Psoas muscle (tissue), 8 donors: ENCODE measurements at places on chromosomes 16 and 17. TPM values are rescaled to one million over a fixed set of nuclear protein-coding genes. Genes with fewer than 3 reads are reported as not detected.

Gene BCL6B
- 6.1 TPM for total RNA-seq

DNA sequence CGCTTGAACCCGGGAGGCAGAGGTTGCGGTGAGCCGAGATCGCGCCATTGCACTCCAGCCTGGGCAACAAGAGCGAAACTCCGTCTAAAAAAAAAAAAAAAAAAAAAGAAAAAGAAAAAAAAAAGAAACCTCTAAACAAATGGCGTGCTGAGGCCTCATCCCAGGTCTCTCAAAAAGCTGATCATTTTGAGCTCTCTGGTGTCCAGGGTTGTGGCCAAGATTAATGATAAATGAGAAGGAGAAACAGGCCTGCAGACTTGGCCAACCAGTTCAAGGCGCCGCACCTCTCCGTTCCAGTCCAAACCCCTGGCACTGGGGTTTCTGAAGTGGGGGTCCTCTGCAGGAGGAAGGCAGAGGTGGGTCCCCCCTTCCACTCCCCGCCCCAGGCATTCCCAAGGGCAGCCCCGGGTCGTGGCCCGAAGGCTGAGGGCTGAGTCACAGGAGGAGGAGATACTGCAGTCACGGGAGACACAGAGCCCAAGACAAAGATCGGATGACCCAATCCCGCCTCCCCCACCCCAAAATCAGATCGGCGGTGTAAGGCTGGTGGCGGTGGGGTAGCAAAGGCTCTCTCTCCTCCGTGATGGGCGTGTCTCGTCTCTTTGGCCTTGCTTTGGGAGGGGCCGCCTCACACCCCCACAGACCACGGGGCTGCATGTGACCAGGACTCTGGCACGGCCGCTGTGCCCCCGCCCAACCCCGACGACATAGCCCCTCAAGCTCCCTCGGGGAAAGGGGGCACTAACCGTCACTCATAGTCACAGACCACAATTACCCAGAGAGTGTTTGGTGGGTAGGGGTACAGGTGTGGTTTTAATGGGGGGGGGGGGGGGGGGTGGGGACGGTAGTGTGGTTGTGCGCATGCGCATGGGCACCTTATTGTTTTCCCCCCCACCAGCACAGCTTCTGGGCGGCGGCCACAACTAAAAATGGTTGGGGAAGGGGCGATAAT is 1.1 kb downstream of the VAT1 start:
- peak; percentile 82 for DNase-seq

GRCh38 chr16:46629331-46630219 is 8.4 kb upstream of the SHCBP1 start:
- DNase-seq = no peak

DNA sequence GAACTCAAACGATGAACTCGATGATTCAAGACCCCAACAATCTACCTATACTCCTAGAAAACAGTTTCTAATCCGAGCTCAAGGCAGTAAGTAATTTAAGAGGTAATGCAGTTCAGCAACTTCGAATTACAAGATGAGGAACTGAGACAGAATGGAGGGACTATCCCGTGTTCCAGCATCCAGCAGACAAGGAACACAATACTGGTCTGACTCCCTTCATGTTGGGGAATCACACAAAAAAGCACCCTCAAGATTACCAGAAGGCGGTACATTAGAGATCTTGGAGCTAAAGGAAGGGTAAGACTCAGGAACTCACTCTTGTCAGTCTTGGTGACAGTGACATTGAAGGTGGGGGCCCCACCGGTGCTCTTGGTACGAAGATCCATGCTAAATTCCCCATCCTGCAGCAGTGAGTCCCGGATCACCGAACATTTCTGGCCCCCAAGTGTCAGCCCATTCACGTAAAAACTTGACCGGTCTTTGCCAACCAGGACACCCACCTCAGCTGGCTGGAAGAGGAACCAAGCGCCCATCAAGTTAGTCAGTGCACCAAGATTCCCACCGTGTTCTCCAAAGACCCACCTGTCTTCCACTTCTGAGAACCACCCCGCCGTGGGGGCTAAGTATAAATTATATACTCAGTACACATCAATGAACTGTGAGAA is 1.9 kb downstream of the PFN1 start:
- DNase-seq = no peak

DNA sequence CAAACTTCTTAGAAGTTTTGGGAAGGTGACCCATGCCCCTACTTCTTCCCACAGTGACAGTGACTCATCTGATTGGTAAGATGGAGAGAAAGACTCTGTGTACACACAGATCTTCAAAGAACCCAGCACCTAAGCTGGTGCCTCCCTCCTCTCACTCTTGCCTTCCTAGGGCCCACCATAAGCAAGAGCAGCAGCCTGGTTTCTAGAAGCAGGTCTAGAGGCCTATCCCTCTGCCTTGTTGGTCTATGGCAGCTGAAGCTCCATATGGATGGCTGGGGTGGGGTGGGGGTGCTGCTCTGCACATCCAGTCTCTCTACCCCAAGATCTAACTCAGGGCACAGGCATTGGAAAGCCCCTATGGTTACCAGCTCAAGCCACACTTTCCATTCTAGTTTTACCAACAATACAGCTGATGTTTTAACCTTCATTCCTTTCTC is 47.5 kb downstream of the STAT3 start:
- DNase-seq = no peak

GRCh38 chr17:69539781-69540319 is 125.4 kb downstream of the MAP2K6 start:
- DNase-seq = no peak

DNA sequence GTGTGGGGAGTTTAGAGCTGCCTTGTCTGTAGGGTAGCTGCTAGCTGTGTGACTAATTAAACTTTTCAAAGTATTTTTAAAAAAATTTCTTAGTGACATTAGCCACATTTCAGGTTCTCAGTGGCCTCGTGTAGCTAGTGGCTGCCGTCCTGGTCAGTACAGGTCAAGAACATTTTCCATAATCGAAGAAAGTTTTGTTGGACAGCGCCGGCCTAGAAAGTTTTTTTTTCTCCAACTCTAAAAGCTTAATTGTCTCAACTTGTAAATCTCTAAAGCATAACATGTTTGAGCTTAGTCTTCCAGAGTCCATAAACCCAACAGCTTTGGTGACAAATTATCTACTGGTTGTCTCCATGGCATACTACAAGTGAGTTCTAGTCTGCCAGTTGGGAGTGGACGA is 4.3 kb downstream of the AKAP1 start:
- no peak for DNase-seq

DNA sequence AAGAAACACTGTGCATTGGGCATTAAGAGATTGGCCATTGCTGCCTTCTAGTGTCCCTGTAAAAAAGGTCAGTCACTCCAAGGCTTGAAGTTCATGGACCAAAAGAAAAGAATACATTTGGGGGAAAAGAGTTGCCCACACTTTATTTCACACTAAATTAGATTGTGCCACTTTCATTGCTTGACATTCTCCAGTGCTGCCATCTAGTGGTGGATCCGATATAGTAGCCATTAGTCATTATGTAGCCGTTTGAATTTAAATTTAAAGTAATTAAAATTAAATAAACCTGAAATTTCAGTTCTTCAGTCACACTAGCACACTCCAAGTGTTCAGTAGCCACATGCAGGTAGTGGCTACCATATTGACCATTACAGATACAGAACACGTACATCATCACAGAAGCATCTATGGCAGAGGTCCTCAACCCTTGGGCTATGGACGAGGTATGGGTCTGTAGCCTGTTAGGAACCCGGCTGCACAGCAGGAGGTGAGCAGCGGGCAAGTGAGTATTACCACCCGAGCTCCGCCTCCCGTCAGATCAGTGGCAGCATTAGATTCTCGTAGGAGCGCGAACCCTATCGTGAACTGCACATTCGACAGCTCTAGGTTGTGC is 21.9 kb upstream of the CDH5 start:
- no peak for DNase-seq

DNA sequence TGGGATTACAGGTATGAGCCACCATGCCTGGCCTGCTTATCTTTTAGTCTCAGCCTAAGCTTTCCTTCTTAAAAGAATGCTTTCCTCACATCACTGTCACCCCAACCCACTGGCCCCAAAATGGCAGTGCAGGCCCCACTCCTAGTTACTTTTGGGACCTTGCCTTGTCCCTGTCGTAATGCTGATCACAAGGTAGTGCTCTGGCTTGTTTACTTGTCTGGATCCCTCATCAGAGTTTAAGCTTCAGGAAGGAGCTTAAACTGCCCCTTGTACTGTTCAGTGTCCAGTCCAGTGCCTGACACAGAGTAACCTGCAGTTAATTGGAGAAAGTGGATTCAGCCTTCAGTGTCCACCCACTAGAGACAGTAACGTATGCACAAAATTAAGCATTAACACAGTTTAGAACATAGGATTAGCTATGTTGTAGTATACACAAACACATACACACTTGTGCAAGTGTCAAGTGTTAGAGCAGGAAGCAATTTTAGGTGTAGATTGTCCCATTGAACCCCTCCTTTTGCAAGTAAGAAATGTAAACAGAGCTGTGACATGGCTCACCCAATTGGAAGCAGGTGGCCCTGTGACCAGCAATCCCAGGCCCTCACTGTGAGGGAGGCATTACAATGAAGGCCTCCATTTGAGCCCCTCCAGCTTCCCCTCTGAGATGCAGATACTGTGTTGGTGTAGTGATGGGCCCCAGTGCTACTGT is 44.2 kb downstream of the LDHD start:
- no peak for DNase-seq

GRCh38 chr16:51405361-51405760 is 254.3 kb upstream of the SALL1 start:
- DNase-seq = no peak

DNA sequence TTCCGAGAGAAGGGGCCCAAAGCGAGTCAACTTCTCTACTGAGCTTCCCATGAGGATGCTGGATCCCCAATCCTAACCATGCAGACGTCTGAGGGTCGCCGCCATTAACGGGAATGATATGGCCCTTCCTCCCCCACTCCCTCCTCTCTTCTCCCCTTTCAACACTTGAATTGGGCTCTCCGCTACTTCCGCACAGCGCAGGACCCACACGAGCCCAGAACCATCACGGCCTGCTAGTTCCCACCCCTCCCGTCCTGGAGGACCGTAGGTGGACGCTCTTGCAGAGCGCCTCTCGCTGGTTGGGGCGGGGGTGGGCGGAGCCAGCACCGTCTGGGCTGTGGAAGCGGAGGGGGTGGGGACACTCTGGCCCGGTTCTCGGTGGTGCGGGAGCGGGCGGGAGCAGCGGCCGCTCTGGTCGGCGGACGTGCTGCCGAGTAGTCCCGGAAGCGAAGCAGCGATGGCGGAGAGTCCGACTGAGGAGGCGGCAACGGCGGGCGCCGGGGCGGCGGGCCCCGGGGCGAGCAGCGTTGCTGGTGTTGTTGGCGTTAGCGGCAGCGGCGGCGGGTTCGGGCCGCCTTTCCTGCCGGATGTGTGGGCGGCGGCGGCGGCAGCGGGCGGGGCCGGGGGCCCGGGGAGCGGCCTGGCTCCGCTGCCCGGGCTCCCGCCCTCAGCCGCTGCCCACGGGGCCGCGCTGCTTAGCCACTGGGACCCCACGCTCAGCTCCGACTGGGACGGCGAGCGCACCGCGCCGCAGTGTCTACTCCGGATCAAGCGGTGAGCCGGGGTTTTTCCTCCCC is at the start of gene UBE2Z:
Gene UBE2Z, plus strand, starts transcription at position 361 of the 797 bp plus-strand sequence. Its CDS starts 97 bp downstream, at position 458.
- peak; percentile 97 for DNase-seq

- DNase-seq = peak; percentile 57
Observed at GRCh38 chr17:16352667-16353316, 477 bp downstream of the CENPV start.

DNA sequence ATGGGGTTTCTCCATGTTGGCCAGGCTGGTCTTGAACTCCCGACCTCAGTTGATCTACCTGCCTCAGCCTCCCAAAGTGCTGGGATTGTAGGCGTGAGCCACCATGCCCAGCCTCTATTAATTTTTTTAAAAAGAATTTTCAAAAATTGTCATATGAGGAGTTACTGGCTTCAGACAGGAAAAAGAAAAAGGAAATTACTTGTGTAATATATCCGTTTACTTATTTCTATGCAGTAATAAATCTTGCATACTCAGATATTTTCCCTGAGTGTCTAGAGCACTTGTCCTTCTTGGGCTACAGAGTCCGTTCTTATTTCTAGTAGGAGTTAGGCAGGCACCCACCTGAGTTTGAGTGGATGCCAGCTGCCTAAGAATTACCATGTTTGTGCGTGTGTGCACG is 85.8 kb downstream of the VMP1 start:
- DNase-seq = no peak

- no peak for DNase-seq
Observed at GRCh38 chr16:73915935-73916334, 380.7 kb upstream of the PSMD7 start.

DNA sequence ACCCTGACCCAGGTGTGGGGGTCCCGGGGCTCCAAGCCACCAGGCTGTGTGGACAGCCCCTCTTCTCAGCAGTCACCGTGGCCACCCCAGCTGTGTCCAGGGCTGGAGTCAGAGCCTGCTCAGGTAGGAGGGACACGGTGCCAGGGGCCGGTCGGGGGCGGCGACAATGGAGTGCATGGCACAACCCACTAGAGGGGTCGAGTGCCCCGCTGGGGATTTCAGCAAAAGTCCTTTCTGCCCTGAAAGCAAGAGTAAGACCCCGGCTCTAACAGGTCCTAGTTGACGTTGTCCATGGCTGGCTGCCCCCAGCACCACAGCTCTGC is 11.3 kb downstream of the UTS2R start:
- DNase-seq = no peak
